Effector CD8-positive, alpha-beta T cell (primary cell): ENCODE measurements at places on chromosomes 4 and X.

GRCh38 chr4:15366721-15367120 lies 61.1 kb upstream of the C1QTNF7 start:
- DNase-seq: no peak

DNA sequence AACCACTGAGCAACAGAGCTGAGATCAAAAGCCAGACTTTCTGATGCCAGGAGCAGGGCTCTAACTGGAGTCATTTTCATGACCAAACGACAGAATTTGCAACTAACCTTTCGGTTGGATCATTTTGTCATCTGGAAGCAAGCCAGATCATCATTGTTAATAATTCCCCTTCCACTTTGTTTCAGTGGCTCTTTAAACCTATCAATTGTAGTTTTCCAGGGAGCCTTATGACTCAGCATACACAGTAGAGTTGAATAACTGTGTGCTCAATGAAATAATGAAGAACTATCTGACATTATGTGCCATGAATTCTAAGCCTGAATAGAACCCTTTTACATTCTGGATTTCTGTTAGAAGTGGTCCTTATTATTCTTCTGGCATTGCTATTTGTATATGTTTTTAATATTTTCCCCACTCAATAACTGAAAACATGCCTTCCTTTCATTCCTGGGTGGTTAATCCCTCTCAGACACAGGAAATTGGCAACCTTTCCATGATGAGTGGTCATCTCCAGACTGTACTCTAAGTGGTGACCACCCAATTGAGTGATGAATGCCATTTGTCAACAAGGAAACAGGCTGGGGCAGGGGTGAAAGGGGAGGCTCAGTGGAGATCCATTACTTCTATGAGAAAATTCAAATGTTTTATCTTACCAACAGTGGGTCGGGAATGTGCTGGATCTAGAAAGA lies 431.8 kb downstream of the BCOR start:
- no peak for DNase-seq

DNA sequence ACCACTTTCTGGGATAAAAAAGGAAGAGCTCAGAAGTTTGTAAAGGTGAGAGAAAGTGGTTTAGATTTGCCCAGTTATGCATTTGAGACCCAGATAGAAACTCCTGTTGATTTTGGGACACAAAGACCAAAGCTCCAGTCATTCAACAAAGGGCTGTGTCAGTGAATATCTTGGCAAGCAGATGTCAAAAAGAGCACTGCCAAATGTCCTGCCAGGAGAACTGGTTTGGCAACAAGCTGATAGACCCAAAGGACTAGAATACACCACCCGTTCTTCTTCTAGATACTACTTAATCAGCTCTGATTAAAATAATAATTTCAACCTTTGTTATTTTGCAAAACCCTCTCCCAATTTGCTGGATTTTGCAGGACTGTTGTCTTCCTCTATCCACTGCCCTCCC lies 121.4 kb downstream of the NHS start:
- no peak for DNase-seq

DNA sequence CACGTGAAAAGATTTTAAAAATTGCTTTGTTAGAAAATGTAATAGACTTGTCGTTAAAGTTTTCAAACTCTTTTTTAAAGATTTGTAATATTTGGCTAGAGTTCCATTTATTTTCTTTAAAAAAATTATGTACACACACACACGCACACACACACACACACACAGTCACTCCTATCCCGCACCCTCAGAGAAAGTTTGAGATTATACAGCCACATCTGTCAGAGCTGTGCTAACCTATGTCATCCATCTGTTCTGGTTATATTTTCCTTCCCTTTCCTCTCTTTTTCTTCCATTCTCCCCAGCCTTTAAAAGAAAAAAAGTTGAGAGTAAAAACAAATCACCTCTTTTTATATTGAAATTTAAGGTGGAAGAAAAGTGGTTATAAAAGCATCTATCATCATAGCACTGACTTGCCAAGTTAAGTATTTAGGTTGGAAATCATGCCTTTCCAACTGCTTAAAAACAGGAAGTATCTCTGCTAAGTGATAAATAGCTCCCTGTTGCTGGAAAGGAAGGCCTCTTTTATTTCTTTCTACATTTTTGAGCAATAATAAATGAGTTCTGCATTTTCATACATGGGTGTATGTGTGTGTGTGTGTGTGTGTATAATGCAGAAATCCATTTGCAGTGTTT lies 163.3 kb upstream of the SPRY1 start:
- DNase-seq: no peak

GRCh38 chr4:6986072-6986780 lies 56.9 kb upstream of the TADA2B start:
- no peak for DNase-seq

DNA sequence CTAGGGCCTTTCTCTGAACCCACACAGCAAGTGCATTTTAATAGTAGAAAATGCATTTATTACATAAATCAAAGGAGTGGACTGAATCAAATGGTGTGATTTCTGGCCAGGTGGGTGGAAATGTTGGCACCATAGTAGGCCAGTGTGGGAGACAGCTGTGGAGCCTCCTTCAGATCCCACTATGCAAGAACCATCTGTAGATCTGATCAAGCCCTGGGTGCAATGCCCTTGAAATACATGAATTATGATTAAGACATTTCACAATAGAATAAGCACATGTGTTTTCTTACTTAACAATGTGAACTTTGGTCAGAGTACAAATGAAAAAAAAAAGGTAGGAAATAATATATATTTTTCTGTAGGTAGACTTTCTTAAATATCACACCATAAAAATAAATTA lies 204.3 kb downstream of the PCDH7 start:
- no peak for DNase-seq

DNA sequence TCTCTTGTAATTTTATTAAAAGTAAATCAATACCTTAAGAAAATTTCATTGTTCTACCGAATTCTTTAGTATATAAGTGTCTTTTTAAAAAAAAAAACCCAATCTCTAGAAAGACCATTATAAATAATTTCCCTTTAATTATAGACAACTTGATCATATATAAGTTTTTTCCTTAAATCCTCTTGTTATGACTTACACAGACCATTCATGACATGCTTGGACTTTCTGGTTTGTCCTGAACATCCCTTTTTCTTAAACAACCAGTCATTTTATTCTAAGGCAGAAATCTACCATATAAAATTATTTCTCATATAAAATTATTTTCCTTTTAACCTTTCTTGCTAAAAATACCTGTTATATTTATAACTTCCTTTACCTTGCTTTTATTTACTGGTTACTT lies 15.4 kb upstream of the FHDC1 start:
- DNase-seq: no peak

GRCh38 chr4:139329665-139330200 lies 27.5 kb upstream of the NDUFC1 start:
- DNase-seq: no peak

DNA sequence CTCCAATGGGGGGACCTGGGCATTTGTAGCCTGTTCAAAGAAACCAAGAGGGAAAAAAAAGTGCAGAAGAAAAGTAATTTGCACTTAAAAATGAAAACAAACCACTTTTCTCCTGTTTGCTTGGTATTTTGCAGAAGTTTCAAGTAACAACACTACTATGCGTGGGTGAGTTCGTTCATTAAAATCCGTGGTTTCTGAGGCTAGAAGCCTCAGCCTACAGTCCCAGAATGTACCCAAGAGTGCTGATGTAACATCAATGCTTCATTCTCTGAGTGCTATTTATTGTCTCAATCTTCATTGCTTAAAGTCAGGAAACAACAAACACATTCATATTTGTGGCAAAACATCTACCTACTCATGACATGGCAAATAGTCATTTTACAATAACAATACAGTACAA lies 29.2 kb downstream of the LGI2 start:
- DNase-seq: no peak

- DNase-seq: no peak
Observed at GRCh38 chrX:145715641-145716138, 101.9 kb upstream of the SLITRK2 start.

DNA sequence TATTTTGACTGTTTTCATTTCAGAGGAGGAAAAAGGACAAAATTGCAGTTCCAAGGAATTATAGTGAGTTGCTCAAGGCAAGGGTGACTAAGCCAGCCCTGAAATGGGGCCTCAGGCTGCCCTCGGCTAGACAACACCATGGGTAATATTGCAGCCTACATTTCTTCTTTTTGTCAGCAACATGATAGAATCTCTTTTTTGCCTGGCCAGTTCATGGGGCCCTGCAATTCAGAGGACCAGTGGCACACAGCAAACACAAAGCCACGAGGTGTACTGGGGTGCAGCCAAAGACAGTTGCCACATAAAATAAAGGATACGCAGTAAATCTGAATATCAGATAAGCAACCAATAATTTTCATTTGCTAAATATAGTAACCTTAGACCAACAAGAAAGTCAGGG lies 41.8 kb downstream of the RBM47 start:
- no peak for DNase-seq

DNA sequence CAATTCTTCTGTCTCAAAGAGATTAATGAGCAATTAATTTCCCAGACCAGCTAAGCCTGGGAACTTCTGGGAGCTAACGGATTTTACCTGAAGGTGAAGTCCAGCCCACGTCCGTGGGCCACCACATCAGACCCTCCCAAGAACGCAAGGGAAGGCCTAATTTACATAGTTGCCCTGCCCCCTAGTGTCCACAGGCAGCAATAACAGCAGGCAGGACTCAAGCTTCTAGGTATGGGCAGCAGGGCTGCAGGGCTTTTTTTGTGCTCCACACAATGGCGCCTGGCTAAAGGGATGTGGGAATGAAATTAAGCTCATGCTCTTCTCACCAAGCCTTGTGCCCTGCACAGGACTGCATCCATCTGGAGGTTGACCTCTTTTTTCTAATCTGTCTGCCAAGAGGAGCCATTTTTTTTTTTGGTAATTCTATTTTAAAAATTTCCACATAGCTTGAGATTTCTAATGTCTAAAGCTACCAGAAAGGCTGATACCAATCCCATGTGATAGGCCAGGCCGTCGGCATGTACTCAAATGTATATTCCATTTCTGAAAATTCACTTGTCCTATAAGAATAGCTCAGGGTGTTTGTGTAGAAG lies 111.9 kb upstream of the TMEM164 start:
- peak; percentile 5 for DNase-seq

- DNase-seq: no peak
Observed at GRCh38 chr4:107757283-107757682, 37.2 kb upstream of the PAPSS1 start.

GRCh38 chrX:125289209-125289608 lies 30.5 kb upstream of the TEX13C start:
- no peak for DNase-seq

- DNase-seq: peak; percentile 1
Observed at GRCh38 chrX:54495814-54496516, at the start of gene FGD1. TSS of gene FGD1 (minus strand) at chrX:54496234. CDS start at chrX:54495432, 802 bp downstream.

- DNase-seq: no peak
Observed at GRCh38 chr4:177251237-177251636, 58.4 kb upstream of the NEIL3 start.

GRCh38 chrX:104330966-104331365 lies 76.2 kb upstream of the ESX1 start:
- DNase-seq: no peak

DNA sequence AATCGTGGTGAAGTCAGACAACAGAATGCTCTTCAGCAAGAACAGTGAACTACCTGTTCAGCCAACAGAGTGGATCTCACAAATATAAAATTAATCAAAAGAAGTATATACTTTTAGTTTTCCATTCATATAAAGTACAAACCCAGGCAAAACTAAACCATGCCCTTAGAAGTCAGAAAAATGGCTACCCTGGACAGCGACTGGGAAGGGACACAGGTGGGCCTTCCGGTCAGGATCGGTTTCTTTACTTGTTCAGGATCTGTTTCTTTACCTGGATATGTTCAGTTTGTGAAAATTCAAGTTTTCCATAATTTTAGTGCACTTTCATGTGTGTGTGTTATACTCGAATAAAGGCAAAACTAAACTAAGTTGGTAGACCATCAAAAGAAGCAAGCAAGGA lies 12.4 kb upstream of the GPR173 start:
- DNase-seq: no peak

GRCh38 chr4:6322761-6323566 lies 53.3 kb downstream of the WFS1 start:
- no peak for DNase-seq

GRCh38 chrX:68454476-68455150 lies 21.3 kb upstream of the OPHN1 start:
- no peak for DNase-seq

GRCh38 chr4:8647094-8647570 lies 54.6 kb downstream of the CPZ start:
- no peak for DNase-seq

DNA sequence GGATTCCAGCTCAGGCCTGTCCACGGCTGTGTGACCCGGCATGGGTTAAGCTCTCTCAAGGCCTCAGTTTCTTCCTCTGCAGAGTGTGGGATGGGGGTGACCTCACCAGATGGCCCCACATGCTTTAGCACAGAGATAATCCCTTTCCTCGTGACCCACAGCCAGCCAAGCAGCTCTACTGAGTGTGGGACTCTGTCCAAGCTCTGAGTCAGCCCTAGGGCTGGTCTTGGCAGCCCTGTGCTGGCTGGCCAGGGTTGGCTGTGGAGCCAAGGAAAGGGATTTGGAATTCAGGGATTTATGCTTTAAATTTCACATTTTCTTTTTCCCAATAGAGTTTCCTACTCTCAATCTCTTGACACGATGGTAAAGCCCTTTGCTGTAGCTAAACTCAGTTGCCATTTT lies 19.7 kb upstream of the SPON2 start:
- no peak for DNase-seq

DNA sequence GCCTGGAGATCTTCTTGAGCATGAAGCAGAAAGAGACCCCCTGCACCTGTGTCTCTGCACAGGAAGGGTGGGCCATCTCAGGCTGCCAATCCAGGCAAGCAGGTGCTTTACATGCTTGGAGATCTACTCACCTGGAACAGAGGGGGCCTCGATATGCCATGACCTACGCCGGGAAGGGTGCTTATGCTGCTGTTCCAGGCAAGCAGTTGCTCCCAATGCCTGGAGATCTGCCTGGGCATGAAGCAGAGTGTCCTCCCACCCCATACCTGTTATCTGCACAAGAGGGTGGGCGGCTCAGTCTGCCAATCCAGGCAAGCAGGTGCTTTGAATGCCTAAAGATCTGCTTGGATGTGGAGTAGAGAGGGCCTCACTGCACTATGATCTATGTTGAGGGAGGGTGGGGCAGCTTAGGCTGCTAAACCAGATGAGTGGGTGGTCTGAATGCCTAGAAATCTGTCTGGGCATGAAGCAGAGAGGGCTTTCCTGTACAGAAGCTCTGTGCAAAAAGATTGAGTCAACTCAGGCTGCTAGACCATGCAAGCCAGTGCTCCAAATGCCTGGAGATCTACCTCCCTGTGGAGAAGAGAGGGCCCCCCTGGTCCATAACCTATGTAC lies 104.5 kb upstream of the QRFPR start:
- DNase-seq: no peak

DNA sequence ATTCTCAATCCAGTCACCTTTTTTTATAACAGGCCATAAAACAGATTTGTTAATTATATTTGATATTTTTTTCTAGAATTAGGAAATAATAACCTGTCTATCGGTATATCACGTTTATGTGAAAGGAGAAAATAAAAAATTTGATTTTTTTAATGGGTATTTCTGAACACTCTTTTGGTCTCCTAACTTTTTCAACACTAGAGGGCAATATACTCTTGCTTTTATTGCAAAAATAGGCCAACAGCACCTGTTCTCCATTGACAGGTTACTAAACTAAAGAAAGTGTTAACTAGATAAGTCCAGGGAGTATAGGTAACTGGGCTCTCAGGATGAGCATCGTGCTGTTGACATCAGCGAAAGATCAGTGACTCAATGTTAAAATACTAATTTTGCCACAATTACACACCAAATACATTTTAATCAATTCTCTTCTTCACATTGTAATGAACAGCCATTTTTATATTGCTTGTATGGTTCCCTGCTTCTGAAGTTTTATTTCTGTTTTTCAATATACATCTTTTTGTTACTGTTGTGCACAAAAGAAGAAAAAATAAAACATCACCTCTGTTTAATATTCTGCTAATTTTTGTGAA lies 22.8 kb downstream of the NDST4 start:
- no peak for DNase-seq

GRCh38 chrX:28205905-28206304 lies 224.7 kb upstream of the DCAF8L1 start:
- no peak for DNase-seq
